ENCODE measurements at places on chromosomes 12 and 14. TPM values are rescaled to one million over a fixed set of nuclear protein-coding genes. Genes with fewer than 3 reads are reported as not detected.

Gene SPTB
- 0.23 TPM for total RNA-seq

DNA sequence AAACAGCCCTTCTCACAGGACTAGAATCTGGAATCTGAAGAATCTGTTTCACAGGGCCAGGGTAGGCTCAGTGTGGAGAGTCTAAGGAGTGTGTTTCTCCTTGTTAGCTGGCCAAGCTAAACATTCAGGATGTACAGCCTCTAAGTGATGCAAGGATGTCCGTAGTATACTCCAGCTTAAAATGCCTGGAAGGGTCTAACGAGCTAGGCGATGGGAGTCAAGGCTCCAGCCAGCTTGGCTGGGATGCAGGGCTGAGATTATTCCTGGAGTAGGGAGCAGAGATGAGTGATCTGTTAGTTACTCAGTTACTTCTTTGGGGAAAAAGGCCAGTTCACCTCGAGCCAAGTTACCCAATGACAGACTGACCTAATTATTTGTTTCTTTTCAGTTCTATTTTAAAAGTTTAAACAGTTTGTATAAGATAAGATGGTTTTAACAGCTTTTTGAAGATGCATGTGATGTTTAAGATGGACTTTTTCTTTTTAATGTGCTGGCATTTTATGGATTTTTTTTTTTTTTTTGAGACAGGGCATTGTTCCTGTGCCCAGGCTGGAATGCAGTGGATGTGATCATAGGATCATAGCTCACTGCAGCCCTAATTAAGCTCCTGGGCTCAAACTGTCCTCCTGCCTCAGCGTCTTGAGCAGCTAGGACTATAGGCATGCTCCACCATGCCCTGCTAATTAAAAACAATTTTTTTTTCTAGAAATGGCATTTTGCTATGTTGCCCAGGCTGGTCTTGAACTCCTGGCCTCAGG, 41.1 kb downstream of the SYNE2 start:
- no peaks in the 10 kb centered on the region for H3K36me3 ChIP-seq
- no peaks in the 10 kb centered on the region for H3K27me3 ChIP-seq
- H3K4me3 ChIP-seq, result no peak overlapping the region
- H3K27ac ChIP-seq, result peak overlapping the region; percentile 42
- H3K4me1 ChIP-seq, result peaks cover 7% of the 10 kb centered on the region
- DNase-seq, result no peak

Gene IL22
- total RNA-seq, result 5.4 TPM

- no peaks in the 10 kb centered on the region for H3K4me1 ChIP-seq
- no peak overlapping the region for H3K4me3 ChIP-seq
- no peak for DNase-seq
- peaks cover 5% of the 10 kb centered on the region for H3K36me3 ChIP-seq
These were observed 1236.6 kb downstream of the BCL11B start for GRCh38 chr14:98035396-98035795.

GRCh38 chr14:47822326-47822725, 146.9 kb upstream of the MDGA2 start:
- DNase-seq, result no peak
- no peaks in the 10 kb centered on the region for H3K36me3 ChIP-seq
- no peak overlapping the region for H3K27ac ChIP-seq
- H3K4me3 ChIP-seq, result no peak overlapping the region
- no peaks in the 10 kb centered on the region for H3K4me1 ChIP-seq

Gene BHLHE41
- not detected for total RNA-seq

Gene KRT71
- not detected for total RNA-seq

Gene PTPN11
- 93.7 TPM for total RNA-seq

DNA sequence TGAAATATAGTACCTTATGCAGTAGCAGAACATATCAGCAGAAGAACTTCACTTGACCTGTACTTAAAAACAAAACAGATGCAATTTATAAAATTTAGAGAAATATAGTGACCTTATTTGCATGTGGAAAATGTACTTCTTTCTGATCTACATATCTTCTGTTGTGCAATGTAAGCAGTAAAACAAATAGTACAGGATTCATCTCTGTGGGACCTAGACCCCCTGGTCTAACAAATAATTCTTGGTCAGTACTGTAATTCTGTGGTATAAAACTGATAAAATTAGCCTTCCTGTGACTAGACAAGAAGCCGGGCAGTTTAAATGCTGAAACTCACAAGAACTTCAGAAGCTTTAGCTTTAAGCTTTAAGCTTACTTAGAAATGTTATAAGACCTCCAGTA, 21.6 kb downstream of the HIF1A start:
- H3K36me3 ChIP-seq, result peaks cover 9% of the 10 kb centered on the region
- DNase-seq, result no peak
- H3K27me3 ChIP-seq, result no peaks in the 10 kb centered on the region
- H3K4me3 ChIP-seq, result peak overlapping the region; percentile 64

DNA sequence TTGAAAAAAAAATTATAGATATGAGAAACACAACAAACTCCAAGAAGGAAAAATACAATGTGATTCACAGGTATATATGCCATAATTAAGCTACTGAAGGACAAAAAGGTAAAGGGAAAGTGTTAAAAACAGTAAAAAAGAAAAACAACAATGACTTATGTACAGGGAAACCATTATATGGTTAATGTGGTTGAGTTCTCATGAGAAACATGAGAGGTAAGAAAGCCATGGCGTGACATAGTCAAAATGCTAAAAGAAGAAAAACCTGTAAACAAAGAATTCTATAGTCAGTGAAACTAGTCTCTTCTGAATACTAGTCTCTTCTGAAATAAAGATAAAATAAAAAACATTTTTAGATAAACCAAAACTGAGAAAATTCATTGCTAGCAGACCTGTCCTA, 109.1 kb downstream of the NEDD1 start:
- no peaks in the 10 kb centered on the region for H3K27me3 ChIP-seq
- no peak overlapping the region for H3K27ac ChIP-seq
- H3K36me3 ChIP-seq, result no peaks in the 10 kb centered on the region
- no peak for DNase-seq

DNA sequence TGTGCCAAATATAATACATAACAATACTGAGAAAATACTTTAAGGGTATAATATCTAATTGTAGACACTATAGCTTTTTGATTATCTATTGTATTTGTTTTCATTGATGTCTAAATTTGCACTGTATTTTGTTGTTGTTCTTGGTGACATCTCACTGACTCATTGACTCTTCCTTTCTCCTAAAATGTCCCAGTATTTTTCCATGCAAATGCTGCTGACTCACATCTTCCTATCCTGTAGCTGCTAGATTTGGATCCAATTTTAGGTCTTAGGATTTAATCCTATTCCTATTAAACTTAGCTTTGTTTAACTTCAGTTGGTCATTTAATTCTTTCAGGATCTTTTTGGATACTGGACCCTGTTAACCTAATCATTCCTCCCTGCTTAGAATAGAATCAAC, 148.5 kb downstream of the TMTC2 start:
- H3K27me3 ChIP-seq, result no peaks in the 10 kb centered on the region
- no peaks in the 10 kb centered on the region for H3K36me3 ChIP-seq
- H3K4me3 ChIP-seq, result no peak overlapping the region
- H3K4me1 ChIP-seq, result no peaks in the 10 kb centered on the region
- H3K27ac ChIP-seq, result no peak overlapping the region

GRCh38 chr14:102565331-102565887, 27.0 kb upstream of the RCOR1 start:
- no peak overlapping the region for H3K27ac ChIP-seq
- no peaks in the 10 kb centered on the region for H3K27me3 ChIP-seq
- no peak for DNase-seq
- H3K4me1 ChIP-seq, result peaks cover 24% of the 10 kb centered on the region
- H3K4me3 ChIP-seq, result peak overlapping the region; percentile 5

DNA sequence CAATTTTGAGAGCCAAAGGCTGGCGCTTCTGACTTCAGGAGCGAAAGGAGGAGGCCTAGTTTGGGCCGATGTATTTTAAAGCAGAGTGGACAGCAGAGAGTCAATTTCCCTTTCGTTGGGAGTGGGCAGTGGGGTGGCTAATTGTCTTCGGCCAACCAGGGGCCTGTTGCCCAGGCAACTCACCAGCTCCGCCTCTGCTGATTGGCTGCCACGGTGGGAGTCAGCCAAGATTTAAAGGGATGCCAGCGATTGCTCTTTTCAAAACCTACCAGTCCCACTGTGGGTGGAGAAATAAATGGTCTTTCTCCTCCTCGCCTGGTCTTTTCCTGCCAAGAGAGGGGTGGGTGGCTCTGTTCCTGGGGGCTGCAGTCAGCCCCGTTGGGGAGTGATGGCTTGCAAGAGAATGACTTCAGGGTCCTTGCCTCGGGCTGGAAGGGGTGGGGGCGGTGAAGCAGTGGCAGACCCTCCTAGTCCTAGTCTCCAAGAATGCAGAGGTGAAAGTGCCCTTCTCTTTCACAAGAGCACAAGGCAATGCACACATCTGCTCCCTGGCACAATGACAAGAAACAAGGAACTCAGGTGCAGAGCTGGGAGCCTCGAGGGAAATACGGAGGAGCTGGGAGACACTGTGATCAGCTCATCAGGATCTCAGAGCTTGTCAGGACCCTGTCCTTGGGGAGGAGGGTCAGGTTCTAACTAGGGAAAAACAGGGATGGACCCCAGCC, 37.7 kb downstream of the RASAL1 start:
- H3K4me1 ChIP-seq, result peaks cover 21% of the 10 kb centered on the region
- no peaks in the 10 kb centered on the region for H3K36me3 ChIP-seq
- no peak for DNase-seq
- no peak overlapping the region for H3K27ac ChIP-seq
- H3K4me3 ChIP-seq, result no peak overlapping the region

Gene GRIN2B
- not detected for total RNA-seq

DNA sequence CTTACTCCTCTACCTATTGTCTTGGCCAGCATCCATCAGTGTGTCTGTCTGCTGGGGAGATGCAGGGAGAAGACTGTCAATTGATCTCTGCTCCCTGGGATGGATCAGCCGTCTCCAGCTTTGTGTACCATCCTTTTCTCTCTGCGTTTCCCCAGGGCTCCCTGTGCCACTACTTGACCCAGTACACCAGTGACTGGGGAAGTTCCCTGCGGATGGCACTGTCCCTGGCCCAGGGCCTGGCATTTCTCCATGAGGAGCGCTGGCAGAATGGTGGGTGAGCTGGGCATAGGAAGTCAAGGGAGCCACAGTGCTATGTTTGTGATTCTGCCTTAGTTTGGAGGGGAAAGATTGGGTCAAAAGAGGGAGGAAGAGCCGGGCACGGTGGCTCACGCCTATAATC, 5.1 kb downstream of the AMHR2 start:
- DNase-seq, result no peak
- H3K27ac ChIP-seq, result no peak overlapping the region
- no peaks in the 10 kb centered on the region for H3K27me3 ChIP-seq
- no peak overlapping the region for H3K4me3 ChIP-seq
- no peaks in the 10 kb centered on the region for H3K36me3 ChIP-seq

Gene SLC17A8
- not detected for total RNA-seq

DNA sequence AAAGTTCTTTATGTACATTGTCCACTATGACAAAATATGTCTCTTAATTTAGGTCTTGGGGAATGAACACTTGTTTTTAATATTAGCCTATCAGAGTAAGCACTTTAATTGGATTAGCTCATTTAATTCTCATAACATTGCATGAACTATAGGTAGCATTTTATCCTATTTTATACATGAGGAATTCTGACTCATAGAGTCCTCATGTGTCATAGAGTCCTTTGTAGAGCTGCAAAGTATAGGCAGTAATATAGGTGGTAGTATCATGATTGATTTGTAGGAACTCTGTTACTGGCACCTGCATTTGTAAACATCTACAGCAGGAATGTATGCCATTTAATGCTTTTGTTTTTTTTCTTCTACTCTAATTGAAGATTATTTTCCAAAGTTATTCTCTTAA, 96.0 kb downstream of the GPHN start:
- no peak overlapping the region for H3K27ac ChIP-seq
- no peak for DNase-seq
- H3K36me3 ChIP-seq, result peaks cover 12% of the 10 kb centered on the region
- H3K4me1 ChIP-seq, result peaks cover 33% of the 10 kb centered on the region

- no peaks in the 10 kb centered on the region for H3K27me3 ChIP-seq
- no peak for DNase-seq
- H3K4me1 ChIP-seq, result no peaks in the 10 kb centered on the region
These were observed 1058.9 kb downstream of the GALC start for GRCh38 chr14:86933958-86934595.

Gene CCDC175
- total RNA-seq, result not detected

DNA sequence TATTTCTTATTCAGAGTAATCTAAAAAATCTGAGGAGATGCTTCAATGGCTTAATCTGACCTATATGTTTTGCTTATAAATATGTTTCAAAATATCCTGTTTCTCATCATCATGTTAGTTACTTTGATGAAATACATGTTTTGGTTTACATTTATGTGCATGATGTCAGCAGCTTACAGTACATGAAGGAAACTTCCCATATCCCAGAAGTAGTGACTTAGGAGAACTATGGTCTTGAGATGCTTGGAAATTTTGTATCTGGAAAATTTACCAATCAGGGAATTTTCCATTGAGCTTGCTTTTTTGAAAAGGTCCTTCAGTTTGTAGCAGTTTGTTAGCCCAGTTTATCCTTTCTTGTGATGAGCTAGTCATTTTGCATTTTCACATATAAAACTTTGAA, 73.3 kb downstream of the RASSF8 start:
- peaks cover 6% of the 10 kb centered on the region for H3K27me3 ChIP-seq
- no peak overlapping the region for H3K27ac ChIP-seq
- H3K36me3 ChIP-seq, result no peaks in the 10 kb centered on the region
- H3K4me1 ChIP-seq, result no peaks in the 10 kb centered on the region
- no peak overlapping the region for H3K4me3 ChIP-seq

DNA sequence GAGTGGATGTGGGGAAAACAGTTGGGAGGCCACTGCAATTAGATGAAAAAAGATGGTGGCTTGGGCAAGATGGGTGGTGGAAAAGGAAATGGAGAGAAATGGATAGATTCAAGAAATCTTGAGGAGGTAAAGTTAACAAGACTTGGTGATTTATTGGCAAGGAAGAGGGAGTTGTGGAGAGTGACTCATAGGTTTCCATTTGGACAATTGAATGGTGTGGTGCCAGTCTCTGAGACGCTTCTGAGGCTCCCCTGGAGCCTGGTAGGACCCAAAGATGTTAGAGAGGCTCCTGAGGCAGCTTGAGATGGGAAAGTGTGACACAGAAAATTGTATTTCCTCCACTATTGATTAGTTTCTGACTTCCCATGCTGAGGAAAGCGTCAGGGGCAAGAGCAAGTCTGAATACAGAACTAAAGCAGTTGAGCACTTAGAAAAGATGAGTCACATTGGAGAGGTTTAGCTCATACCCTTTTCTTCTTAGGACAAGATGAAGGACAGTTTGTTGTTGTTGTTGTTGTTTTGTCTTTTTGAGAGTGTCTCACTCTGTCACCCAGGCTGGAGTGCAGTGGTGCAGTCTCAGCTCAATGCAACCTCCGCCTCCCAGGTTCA, 4.5 kb downstream of the PRPF40B start:
- H3K27ac ChIP-seq, result no peak overlapping the region
- no peaks in the 10 kb centered on the region for H3K27me3 ChIP-seq
- no peaks in the 10 kb centered on the region for H3K36me3 ChIP-seq

Gene RNASE2
- total RNA-seq, result not detected

Gene RNF34
- 99.0 TPM for total RNA-seq

DNA sequence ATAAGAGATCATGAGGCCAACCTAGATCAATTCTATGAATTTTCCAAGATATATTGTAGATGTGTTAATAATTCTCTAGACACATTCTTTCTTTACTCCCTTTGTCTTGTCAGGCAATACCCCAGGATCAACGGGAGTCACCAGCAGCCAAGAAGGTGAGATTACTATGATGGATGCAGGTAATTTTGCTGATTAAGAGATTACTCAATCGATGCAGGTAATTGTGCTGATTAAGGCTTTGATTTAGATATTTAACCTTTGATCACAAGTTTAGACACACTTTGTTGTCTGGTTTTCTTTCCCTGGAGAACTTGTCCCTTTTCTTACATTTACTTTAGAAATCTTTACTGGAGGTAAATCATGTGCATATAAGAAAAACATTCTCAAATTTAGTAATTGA, 134.3 kb upstream of the CNTN1 start:
- H3K27ac ChIP-seq, result no peak overlapping the region
- peaks cover 1% of the 10 kb centered on the region for H3K36me3 ChIP-seq
- H3K27me3 ChIP-seq, result no peaks in the 10 kb centered on the region
- no peak overlapping the region for H3K4me3 ChIP-seq
